ENCODE measurements at places on chromosomes 12 and 14.

- no peak for DNase-seq
These were observed 58.5 kb downstream of the NIN start for GRCh38 chr14:50772412-50772811.

DNA sequence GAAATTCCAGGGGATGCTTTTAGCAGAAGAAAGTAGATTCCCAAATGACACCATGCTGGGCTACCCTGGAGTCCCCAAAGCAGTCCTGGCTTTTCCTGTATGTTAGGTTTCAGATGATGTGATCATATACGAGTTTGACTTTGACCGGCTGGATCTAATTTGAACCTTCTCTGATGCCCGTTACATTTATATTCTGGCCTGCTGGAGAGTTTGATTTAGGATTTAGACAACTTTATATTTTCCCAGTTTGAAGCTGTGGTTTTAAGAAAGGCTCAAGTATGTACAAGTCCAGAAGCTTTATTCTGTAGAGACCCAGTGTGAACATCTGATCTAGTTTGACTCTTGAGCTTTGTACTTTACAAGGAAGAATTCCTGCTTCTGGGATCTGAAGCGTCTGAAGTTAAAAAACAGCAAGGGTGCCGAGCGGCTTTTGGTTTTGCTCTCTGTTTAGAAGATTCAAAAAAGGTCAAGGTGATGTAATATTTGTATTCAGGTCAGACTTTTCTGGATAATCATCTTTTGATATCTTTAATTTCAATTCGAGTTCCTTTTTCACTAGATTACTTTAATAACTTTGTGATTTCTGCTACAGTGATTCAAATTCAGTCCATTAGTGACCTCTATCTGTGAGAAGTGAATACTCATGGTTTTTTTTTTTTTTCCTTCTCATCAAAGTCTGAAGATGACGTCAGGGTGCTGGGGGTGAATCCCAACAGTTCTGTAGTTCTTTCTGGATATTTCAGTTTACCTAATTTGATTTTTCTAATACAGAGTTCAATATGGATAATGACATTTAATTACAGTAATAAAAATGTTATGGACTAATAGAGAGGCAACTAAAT lies 6.3 kb downstream of the FLRT2 start:
- DNase-seq = peak; percentile 37

- DNase-seq = peak; percentile 79
These were observed 61.5 kb downstream of the SPATS2 start for GRCh38 chr12:49428793-49429192.

DNA sequence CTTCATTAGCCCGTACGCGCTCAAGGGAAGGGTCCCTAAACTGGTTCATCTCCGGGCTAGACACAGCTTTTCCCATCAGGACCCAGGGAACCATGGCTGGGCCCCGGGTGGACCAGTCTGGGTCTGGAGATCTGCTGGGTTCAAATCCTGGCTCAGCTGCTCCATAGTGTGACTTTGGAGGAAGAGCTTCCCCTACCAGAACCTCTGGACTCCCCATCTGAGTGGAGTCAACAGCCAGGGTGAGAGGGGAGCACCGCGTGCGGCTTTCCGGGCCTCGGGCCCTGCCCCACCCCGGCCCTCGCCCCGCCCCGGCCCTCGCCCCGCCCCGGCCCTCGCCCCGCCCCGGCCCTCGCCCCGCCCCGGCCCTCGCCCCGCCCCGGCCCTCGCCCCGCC lies 41.2 kb downstream of the BEGAIN start:
- peak; percentile 40 for DNase-seq

DNA sequence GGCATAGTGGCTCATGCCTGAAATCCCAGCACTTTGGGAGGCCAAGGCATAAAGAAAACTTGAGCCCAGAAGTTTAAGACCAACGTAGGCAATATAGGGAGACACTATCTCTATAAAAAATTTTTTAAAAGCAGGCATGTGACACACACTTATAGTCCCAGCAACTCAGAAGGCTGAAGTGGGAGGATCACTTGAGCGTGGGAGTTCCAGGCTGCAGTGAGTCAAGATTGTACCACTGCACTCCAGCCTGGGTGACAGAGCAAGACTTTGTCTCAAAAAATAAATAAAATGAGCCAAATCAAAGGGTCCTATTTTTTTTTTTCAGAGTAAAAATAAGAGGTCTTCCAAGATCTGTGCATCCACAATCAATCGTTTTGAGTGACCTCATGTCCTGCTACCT lies 237.6 kb downstream of the SLC16A7 start:
- DNase-seq = no peak

Measured in MV-4-11 (cell line).